ENCODE measurements at places on chromosomes 11 and 22.
A peak's percentile ranks its signal among the peaks of the same experiment; 100 is the strongest.

DNA sequence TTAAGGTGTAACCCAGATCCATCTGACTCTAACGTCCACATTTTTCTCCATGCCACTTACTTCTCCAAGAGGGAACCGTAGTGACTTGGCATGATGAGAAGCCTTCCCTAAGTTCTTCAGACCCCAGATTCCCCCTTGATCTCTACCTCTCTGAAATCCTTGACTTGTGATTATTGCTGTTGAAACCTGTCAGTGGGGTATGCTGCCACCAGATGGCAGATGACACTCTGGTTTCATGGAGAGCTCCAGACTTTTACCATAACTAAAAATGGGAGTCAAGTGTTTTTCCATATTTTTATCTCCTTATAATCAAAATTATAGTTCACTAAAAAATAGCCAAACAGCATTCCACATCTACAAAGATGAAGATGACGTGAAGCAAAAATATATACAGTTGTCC, 504.2 kb downstream of the SOX6 start:
- DNase-seq, result peak; percentile 32

- DNase-seq, result no peak
These were observed 23.4 kb downstream of the SNX19 start for GRCh38 chr11:130892861-130893260.

DNA sequence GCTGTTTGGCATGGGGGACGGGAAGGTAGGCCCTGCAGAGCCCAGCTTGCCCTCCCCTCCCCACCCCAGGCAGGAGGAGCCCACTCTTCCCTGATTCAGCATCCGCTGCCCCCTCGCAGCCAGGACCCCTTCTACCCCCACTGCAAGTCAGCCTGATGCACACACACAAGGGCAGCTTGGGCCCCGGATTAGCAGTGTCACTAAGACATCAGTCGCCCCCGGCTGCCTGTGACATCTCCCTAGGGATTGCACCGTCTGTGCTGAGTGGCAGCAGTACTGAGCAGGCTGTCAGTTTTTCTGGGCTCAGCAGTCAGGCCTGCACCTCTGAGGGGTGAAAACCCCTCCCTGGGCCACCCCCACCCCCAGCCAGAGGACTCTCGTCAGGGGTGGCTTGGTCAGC, 30.4 kb upstream of the SYT7 start:
- DNase-seq, result no peak

DNA sequence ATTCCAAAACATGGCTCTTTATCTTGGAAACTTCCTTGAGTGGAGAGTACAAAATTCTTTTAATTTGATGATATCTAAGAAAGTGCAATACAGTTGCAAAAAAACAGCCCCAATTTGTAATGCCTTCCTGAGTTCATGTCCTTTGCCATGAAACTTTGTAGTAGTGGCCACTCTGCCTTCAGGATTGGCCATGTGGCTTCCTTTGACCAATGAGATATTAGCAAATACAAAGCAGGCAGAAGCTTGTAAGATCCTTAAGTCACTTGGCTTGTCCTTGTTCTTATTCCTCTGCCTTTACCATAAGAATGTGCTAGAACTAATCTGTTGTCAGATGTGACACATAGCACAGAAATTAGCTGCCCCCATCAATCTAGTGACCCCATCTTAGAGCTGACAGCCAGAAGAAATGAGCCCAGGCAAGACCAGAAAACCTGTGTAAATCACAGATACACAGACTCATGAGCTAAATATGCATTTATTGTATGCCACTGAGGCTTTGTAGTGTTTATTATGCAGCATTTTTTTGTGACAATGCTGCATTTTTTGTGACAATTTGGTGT, 29.8 kb upstream of the BLID start:
- DNase-seq, result no peak

GRCh38 chr11:119335655-119336543, 1.6 kb downstream of the RNF26 start:
- no peak for DNase-seq

- peak; percentile 42 for DNase-seq
These were observed 115.9 kb downstream of the NAV2 start for GRCh38 chr11:19828382-19829108.

DNA sequence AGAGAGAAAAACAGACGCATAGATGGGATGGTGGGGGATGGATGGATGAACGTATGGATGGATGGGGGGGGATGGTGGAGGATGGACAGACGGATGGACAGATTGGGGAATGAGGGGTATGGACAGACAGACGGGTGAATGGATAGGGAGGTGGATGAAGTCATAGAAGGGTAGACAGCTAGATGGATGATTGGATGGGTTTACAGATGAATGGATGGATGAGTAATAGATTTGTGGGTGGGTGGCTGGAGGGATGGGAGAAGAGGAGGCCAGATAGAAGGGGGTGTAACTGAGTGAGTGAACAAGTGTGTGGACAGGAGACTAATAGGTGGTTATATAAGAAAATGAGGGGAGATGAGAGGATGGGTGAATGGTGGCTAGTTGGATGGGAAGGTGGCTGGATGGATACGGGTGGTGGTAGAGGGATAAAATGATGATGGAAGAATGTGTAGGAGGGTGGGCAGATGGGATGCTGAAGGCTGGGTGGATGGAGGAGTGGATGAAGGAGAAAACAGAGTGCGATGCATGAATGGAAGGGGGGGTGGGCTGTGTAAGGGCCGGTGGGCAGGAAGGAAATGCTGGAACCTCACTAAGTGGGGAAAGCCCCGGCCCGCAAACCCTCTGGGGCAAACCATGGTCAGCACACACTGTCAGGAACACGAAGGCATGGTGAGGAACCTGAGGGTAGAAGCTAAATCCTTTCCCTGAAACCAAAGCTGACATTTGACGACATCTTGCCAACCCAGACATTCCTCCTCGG, 21.6 kb downstream of the ARVCF start:
- no peak for DNase-seq

GRCh38 chr11:110098645-110099044, 5.5 kb downstream of the ZC3H12C start:
- DNase-seq, result no peak

DNA sequence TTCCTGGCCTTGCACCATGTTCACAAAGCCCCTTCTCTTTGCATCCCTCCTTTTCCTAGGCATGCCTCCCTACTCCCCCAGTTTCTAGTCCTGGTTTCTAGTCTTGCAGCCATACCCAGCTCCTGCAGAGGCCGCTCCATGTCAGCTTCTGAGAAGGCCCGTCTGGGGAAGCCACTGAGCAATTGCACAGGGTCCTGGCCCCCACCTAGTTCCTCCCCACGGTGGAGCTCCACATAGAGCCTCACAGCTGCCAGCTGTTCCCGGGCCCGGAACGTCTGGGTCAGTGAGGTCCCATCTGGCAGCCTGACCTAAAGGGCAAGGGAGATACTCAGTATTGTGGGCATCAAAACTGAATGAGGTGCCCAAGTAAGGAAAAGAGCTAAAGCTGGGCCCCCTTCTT, 2.2 kb downstream of the UBXN1 start:
- no peak for DNase-seq

DNA sequence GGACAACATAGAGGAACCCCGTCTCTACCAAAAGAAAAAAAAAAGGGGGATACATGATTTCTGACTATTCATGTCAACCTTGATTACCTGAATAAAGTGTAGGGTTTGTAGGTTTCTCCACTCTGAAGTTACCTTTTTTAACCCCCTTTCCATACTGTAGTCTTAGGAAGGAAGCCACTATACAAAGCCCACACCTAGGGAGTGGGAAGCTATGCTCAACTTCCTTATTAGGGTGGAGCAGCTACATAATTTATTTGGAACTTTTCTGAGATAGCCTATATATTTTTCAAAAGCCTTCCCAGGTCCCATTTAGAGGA, 582 bp upstream of the ATP6V1E1 start:
- DNase-seq, result no peak

- DNase-seq, result peak; percentile 60
These were observed 844 bp downstream of the PCF11 start for GRCh38 chr11:83157594-83158356.

- peak; percentile 41 for DNase-seq
These were observed 72.9 kb downstream of the CSNK2A3 start for GRCh38 chr11:11279956-11280689.

DNA sequence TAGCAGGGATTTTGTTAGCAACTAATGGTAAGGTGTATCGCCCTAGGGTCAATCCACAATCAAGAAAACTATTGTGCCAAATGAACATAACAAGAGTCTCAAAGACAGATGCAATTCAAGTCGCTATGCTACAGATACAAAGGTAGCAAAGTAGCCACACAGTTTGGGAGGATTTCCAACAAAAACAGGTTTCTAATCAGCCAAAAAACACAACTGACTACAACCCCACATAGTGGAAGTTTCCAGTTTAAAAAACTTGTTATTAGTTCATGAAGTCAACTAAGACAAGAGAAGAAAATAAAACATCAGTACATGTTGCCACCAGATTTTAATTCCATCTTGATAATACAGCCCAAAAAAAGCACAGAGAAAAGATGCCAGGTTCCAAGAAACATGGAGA, 38.0 kb downstream of the MYH9 start:
- DNase-seq, result no peak

DNA sequence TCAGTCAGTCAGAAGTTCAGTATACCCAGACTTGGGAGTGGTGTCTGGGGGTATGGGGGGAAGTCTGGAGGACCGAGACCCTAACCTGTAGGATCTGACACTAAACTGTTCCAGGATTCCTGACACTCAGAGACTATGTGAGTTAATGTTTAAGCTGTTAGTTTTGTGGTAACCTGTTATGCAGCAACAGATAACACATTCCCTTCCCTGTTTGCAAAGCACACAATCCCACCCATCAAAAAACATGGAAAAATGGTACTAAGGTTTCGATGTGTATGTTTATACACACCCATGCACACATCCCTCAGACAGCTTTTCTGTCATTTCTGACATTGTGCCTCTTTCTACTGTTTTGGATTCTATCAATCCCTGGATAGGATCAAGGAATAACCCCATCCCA, 27.6 kb downstream of the ZNF280B start:
- no peak for DNase-seq

- no peak for DNase-seq
These were observed 14.2 kb downstream of the GAS2 start for GRCh38 chr11:22680628-22681027.

DNA sequence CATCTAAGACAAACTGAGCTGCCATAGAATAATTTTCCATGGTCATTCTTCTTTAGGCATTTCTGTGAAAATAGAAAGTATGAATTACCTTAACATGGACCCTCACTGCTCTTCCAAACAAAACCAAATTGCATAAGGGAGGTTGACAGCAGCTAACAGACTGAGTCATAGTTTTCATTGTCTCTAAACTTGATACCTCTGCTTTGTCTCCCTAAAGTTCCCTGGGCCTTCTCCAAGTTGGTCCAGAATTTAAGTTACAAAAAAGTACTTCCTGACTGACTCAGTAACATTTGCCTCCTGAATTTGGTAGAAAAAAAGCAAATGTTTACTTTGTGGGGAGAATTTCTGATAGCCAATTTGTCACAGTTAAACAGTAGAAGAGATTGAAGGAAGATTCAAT, 3.0 kb downstream of the OR8D1 start:
- peak; percentile 6 for DNase-seq

- DNase-seq, result peak; percentile 41
These were observed 101.6 kb upstream of the AKIP1 start for GRCh38 chr11:8809241-8809938.

- DNase-seq, result no peak
These were observed 835.1 kb downstream of the NTM start for GRCh38 chr11:132205496-132205895.

DNA sequence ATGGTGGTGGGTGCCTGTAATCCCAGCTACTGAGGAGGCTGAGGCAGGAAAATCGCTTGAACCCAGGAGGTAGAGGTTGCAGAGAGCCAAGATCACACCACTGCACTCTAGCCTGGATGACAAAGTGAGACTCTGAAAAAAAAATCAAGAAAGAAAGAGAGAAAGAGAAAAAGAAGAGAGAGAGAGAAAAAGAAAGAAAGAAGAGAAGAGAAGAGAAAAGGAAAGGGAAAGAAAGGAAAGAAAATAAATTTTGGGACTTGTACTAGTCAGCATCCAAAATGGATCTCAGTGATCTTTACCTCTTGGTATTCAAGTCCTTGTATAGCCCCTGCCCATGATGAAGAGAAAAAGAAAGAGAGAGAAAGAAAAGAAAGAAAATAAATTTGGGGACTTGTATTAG, 22.2 kb upstream of the PICALM start:
- DNase-seq, result no peak

- peak; percentile 75 for DNase-seq
These were observed 23.2 kb upstream of the ST3GAL4 start for GRCh38 chr11:126332221-126332711.

DNA sequence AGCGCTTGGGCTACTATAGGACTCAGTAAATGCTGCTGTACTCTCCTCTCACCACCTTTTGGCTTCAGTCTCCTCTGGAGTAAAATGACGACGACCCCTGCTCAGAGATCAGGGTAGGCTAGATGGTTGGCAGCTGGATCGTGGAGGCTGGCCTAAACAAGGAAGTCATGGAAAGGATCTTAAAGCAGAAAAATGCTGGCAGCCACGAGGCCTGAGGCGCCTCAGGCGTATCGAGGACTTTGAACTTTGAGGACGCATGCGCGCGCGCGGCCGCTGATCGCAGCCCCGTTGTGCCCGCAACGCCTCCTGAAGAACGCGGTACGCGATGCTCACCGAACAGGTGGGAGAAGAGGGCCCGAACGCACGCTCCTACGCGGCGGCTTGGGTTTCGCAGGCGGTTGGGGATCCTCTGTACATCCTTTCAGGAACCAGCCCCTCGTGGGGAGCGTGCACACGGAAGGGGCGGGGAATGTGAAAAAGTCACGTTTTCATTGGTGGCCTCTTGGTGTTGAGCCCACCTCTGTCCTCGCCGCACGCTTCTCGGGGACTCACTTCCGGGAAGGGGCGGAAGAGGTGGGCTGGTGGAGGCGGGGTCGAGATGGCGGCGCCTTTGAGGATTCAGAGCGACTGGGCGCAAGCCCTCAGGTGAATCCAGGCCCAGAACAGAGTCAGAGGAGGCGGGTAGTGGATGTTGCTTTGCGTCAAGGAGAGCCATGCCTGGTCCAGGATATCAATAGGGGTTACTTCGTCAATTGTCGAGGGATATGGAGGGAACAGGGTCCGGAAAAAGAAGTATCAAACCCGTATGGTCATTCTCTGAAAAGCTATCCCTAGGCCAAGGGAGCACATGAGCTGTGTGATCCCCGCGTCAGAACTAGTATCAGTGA, at the start of the genes COA4 and PAAF1:
Gene COA4, minus strand, starts transcription at position 423 of the 887 bp plus-strand sequence. CDS start 3,468 bp downstream, outside the sequence.
Gene PAAF1, plus strand, starts transcription at position 576 of the 887 bp plus-strand sequence. Its CDS starts 23 bp downstream, at position 599.
- peak; percentile 96 for DNase-seq

DNA sequence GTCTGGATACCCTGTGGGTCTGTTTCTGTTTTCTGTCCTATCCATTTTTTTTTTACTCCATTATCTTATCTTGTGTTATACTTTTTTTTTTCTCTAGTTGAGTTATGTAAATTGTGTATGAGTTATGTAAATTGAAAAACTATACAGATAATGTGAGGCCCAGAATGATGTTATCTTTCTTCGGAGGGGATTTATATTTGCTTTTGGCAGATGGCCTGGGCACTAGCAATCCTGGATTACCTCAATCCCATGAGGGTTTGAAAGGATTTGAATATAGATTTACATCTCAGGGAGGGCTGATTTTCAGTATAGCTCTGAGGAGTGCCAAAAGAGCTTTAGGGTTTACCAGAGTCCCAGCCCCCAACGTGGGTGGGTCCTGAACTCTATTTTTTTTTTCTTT, 71.0 kb downstream of the CSTPP1 start:
- peak; percentile 90 for DNase-seq

- no peak for DNase-seq
These were observed 34.2 kb upstream of the BIRC3 start for GRCh38 chr11:102283116-102283485.

Measured in fibroblast of villous mesenchyme (primary cell).